ENCODE measurements at places on chromosomes 3 and 15.

DNA sequence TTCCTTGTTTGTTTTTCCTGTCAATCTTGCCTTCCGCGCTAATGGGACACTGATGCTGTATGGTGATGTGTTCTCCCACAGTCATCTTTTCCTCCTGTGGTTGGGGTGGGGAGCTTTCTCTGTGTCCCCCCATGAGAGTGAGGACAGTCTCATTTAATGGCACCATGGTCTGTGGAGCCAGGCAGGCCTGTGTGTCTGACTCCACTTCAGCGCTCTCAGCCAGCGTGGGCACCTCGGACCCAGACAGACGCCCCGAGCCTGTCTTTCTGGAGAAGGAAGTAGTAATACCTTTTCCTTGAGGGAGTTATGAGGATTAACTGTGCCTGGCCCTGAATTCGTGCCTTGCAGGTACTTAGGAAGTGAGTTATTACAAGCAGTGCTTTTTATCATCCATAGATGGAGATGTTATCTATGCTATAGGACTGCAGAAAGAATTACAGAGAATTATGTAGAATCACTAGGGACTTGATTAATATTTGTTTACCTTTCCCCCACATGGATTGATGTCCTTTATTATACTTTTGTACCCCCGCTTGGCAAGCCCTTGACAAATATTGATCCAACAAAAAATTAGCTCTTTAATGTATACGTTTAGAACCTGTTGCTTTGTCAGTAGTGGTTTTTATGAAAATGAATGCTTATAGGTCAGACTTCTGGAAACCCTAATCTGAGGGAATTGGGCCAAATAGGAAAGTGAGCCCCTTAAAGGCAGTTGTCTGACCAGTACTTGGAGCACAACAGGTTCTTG is 152.4 kb downstream of the PGPEP1L start:
- no peak for DNase-seq

DNA sequence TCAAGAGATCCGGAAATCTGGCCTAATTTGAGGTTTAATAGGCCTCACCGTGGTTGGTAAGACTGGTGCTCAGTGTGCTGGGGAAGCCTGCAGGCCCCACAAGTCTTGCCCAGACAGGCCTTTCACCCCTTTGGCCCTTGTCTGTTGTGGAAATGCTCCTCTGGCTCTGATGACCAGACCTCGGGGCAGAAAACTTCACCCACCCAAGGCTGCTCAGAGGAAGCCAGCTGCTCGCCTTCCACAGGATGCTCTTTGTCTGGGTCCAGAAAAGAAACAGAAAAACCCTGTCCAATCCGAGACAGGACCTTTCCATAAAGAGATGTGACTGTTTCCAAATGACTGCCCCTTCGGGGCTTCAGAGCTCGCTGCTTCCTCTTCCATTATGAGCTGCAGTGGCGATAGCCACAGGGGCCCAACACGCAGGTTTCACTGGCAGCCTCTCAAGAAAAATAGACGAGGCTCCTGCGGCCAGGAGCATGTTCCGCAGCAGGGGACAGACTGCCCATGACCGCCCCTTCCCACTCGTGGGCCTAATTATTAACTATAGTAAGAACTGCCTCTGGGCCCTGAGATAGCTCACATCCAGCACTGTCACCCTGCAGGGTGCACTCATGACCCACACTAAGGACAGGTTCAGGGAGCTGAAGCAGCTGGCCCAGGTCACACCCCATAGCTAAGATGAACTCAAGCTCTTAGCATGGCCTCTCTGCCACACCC is 6.8 kb upstream of the SNX22 start:
- DNase-seq, result no peak

- DNase-seq, result no peak
Measured at GRCh38 chr3:21117370-21117769, 633.6 kb downstream of the ZNF385D start.

DNA sequence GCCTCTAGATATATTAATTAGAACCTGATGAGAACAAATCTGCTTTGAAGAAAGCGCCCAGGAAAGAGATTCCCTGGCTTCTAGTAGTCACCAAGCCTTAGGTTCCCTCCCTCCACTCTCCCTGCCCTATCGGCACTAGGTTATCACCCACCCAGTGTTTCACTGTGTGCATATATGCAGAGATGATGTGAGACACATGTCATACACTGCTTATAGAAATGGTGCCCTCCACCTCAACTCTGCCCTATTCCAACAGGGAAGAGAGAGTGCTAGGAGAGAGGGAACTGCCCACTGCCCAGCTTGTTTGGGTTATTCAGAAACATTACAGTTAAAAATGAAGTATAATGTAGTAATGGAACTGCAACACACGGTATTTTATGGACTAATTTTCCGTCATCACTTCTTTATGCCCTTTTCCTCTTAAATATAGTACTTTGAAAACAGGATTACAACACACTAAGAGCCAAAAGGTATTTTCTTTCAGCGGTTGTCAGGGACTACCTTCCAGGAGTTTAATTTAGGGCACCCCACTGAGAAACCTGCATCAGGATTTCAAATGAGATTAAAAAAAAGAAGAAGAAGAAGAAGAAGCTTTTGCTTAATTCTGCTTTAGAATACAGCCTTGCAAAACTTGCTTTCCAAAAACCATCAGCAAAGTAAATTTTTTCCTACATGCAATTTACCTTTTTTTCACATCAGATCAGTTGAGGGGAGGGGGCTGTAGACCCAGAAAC is 55.3 kb downstream of the MEIS2 start:
- no peak for DNase-seq

DNA sequence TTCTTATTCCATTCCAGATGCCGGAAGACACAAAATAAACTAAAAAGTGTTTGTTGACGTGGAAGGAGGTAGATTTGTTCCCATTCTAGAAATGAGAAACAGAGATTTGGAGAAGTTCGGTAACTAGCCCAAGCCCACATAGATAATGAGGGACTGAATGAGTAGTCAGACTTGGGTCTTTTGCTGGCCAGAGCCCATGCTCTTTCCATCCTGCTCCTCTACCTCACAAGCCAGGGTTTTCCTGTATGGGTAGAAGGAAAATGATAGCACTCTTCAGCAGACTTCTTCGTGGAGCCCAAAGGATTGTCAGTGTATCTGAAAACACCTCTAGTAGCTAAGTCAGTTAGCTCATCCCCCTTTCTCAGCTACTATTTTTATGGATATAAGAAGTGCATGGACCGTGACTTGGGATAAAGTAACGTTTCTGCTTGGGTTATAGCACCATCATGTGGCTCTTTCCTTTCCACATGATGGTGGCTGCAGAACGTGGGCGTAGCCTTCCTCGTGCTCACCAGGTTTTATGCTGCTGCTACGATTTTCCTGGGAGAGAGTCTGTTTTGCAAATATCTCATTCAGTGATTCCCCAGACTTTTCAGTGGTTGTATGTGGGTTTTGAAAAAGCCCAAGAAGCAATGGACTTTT is 84.6 kb downstream of the DGKG start:
- DNase-seq, result no peak

DNA sequence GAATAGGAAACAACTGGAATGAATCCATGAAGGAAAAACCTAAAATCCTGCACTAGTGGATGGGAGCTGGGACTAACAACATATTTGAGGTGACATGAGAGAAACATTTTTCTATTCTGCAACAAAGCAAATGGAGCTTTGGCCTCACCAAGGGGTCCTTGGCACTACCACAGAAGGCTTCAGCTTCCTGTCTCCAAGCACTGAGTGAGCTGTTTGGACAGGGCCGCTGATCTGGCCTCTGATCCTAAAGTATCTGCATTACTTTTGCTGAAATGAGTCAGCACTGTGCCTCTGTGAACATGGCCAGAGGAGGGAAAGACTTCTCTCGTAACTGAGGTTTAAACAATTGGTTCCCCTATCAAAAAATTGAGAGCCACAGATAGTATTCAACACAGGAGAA is 9.0 kb downstream of the ARPP21 start:
- DNase-seq, result no peak

DNA sequence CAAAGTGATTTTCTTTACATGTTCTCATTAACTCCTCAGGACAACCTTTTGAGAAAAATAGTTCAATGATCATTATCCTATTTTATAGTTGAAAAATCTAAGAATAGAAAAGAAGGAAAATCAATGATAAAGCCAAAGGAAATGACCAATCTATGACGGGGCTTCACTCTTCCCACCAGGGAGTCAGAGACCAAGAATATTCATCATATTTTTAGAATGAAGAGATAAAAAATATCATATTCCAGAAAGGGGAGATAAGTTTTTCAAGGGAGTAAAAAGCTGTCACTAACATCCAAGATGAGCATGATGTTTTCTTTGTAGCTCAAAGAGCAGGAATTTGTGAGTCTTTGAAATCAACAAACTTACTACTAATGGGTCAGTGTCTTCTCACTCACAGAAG is 71.5 kb upstream of the LPP start:
- DNase-seq, result no peak

GRCh38 chr3:81426826-81427577 is 334.4 kb downstream of the GBE1 start:
- DNase-seq, result no peak

GRCh38 chr15:37094915-37095711 is 5.2 kb downstream of the MEIS2 start:
- no peak for DNase-seq

GRCh38 chr3:146646261-146646660 is 41.1 kb upstream of the PLSCR5 start:
- no peak for DNase-seq

GRCh38 chr15:62512904-62513303 is 347.8 kb upstream of the C2CD4B start:
- no peak for DNase-seq

GRCh38 chr15:62106096-62106495 is 39.3 kb downstream of the C2CD4A start:
- no peak for DNase-seq

DNA sequence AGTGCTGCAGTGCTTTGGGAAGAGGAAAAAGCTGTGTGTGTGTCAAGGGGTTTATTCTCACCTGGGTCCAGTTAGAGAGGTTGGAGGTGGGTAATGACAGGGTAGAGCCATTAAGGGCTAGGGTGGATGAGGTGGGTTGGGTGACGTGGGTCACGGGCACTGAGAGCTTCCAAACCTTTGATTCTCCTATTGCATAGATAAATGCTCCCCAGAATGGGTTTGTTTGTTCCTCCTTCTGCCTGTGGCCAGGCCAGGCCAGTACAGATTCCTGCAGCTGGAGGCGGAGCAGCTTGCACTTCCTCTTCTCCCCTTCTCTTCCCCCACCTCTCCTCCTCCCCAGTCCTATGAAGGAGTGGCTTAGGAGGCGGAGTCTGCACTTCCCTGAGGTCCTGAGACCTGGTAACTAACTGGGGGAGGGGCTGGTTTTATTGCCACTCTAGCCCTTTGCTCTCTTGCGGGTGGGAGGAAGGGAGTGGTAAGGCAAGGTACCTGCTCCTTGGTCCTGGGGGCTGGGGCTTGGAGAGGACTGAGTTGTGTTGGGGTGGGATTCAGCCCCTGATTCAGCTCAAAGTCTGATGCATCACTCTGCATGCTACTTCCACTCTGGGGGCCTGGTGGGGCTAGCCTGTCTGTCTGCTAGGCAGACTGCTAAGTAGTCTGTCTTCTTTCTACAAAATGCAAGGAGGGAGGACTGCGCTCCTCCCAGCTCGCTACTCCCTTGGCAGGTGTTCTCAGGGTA is 3.5 kb downstream of the SPINT1 start:
- DNase-seq, result no peak

GRCh38 chr15:98787194-98787593 is 138.9 kb downstream of the IGF1R start:
- DNase-seq, result no peak

- DNase-seq, result peak; percentile 45
Measured at GRCh38 chr3:193780810-193781478, 187.9 kb downstream of the OPA1 start.

DNA sequence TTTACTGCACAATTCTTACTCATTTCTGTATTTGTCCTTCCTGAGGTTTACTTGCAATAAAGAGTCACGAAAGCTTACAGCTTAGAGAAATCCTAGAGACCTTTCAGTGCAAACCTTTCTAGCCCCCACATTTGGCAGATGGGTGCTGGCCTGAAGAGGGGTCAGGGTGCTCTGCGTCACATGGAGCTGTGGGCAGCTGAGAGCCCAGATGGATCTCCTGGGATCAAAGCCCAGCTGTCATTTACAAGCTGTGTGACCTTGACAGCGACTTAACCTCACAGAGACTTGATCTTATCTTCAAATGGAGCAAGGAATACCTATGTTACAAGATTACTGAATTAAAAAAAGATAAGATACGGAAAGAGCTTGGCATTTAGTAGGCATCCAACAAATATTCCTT is 24.0 kb upstream of the RAF1 start:
- DNase-seq, result no peak

DNA sequence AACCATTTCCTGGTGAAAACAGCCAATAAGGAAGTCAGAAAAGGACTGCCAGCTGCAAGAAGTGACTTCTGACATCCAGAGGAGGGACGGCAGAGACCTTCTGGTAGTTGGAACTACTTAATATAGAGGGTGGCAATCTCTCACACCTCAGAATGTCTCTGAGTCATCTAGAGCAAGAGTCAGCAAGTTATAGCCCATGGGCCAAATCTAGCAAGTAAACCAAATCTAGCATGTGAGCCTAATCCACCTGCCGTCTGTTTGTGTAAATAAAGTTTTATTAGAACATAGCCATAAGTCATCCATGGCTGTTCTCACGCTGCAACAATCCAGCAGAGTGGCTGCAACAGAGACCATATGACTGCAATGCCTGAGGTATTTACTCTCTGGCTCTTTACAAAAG is 160.5 kb upstream of the NR2E3 start:
- DNase-seq, result no peak

GRCh38 chr3:115052906-115053305 is 94.2 kb downstream of the ZBTB20 start:
- DNase-seq, result no peak

GRCh38 chr3:62676689-62677271 is 198.4 kb downstream of the CADPS start:
- DNase-seq, result no peak

DNA sequence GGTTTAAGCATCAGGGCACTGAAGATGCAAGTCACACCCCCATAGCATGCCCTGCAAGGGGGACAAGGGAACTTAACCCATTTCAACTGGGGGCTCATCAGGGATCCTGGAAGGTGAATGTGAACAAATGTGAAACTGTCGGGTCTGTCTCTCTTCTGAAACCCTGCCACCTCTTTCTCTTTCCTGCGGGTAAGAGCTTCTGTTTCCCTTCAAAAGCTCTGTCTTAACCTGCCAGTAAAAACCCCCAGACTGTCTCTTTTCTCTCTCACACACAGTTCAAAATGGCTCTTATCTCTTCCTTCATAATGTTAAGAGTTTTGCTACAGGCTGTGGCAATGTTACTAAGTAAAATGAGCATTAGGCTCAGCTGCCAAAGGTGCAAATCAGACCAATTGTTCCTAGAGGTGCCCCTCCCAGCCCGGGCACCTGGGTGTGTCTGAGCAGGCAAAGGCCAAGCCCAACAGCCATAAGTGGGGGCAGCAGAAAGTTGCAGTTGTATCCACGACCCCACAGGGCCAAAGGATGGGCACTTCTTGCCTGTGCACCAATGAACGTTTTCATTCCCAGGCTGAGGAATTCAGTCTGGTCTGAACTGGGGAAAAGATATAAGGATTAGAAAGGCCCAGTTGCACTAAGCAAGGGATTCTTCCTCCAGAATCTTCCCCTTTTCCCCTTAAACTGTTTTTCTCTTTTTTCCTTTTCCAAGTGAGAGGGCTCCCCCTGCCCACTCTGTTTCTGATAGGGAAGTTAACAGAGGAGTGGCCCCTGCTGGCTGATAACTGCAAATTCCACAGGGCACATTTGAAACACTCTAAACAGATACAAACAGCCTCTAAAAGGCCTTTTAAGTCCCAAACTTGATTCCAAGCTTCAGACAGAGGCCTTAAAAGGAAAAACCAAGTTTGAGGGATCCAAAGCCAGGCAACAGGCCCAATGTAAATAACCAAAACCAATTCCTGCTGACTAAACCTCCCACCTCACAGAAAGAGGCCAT is 113.8 kb upstream of the EPHA6 start:
- DNase-seq, result no peak

Data from activated CD4-positive, alpha-beta T cell treated with anti-CD3 and anti-CD28 coated beads, Interleukin-2, amount 50 U/mL, for 48 hours (primary cell).